Mesothelial cell of epicardium (in vitro differentiated cells): ENCODE measurements at places on chromosomes 1 and 21.

GRCh38 chr21:42745511-42746239, 92.3 kb downstream of the PDE9A start:
- DNase-seq = no peak

DNA sequence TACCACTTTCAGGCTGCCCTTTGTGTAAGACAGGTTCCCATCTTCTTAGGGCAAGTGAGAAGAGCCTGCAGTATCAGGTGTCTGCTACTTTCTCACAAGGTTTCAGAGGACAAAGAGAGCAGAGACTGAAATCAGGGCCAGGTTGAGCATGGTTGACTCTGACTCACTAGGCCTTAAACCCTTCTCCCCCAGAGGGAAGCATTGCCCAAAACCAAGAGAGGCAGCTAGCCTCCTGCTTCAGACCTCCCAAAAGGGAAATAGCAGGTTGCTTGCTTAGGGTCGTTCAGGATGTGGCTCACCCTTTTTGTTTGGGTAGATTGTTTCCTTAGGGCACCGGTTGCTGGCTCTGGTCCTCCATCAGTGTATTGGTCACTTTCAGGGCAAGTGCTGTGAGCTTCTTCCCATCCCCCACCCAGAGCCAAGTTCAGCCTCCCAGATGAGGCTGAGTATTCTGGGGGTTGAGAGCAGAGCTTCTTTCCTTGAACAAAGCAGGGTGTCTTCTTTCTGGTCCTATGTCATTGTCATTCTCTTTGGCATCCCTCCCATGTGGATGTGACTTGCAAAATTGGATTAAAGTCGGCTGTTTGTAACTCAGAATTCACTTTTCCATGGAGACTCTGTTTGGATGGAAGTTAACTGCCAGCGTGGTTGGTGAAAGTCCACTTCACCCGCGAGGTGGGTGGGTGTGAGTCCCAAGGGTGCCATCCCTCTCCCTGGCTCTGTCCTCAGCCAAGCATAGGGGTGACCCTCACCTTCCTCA, 55.5 kb upstream of the GALNT2 start:
- DNase-seq = no peak

DNA sequence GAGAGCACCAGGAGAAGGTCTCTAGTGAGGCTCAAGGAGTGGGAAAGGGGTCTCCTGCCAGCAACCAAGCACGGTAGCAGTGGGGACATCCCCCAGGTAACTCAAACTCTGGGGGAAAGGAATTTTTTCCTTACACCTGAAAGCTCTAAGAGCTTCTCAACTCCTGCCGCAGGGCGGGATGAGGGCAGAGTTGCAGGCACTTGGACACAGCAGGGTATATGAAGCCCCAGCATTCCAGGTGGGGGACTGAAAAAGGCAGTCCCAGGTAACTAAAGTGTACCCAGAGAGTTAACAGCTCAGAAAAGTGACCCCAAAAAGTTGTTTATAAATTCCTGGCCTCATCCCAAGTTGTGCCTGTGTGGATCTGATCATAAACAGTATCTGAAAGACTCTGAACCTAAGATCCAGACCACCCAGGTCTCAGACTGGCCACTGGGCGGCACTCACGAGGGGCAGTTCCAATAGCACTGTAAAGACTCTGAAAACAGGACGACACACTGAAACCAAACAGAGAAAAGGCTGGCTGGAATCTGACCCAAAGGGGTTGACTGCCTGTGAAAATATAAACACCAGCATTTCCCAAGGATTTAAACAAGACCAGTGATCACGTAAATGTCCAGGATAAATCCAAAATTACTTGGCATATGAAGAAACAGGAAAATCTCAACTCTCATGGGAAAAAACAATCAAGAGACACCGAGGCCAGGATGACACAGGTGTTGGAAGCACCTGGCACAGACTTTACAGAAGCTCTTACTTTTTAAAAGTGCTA, 47.5 kb downstream of the HSF2BP start:
- DNase-seq = peak; percentile 67

DNA sequence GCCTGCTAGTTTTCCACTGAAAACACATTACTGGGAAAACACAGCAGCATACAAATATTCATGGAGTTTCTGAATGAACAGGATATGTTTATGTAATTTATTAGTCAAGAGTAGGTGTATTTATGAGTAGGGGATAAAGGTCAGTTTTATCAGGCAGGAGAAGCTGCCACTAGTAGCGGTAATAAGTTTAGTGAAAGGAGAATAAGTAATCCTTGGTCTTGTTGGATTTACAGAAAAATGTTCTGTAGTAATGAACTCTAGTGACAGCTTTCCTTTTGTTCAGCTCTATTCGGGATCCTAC, 1.2 kb downstream of the MAST2 start:
- DNase-seq = no peak

- DNase-seq = no peak
Measured at GRCh38 chr1:21672478-21673276, 3.5 kb upstream of the RAP1GAP start.
